ENCODE measurements at places on chromosomes 1 and 21.

DNA sequence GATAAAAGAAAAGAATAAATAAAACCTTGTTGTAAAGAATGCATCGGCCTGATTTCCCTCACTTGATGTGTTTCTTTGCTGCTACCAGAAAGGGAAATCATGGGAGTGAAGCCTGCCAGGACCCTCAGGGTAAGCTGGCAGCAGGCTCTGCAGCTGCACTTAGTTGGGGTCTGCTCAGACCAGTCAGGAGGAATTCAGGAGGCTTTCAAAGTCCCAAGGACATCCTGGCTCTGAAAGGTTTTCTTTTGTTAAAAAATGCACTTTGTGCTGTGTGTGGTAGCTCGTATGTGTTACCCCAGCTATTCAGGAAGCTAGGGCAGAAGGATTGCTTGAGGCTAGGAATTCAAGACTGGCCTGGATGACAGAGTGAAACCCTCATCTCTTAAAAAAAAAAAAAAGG is 254.8 kb downstream of the ZNF648 start:
- DNase-seq = no peak

DNA sequence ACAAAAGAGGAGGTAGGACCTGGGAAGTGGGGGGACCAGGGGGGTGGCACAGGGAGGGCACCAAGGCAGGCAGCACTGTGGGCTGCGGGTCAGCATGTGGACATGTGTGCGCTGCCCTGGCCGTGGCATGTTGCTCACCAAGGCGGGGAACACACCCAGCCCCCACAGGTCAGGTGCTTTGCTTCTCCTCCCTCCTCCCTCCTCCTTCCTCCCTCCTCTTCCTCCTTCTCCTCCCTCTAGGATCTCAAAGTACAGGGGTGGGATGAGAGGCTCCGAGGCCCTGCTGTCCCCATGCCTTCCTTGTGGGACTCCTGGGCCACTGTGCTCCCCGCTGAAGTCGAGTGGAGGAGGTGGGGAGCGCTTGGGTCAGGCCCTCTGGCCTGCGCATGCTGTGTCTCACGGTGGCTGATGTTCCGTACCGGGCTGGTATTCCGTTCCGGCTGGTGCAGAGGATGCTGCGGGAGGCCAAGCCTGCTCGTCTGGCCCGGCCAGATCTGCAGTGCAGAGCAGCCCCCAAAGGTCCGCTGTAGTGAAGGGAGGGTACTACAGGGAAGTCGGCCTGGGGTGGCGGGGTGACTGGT is 26.6 kb downstream of the SPSB1 start:
- no peak for DNase-seq

DNA sequence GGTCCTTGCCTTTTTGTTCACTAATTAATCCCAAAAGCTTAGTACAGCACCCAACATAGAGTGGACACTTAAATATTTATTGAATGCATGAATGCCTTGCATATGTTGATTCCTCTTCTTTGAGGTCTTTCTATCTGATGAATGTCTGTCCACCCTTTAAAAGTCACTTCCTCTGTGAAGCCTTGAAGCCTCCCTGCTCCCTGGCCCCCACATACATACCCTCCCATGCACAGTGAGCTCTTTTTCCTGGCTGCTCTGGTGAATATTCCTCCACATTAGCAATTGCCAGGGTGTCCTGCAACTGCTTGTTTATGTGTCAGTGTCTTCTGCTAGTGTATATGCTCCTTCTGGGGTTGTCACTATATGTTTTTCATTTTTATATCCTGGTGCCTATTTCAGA is 8.2 kb upstream of the FAM78B start:
- no peak for DNase-seq

DNA sequence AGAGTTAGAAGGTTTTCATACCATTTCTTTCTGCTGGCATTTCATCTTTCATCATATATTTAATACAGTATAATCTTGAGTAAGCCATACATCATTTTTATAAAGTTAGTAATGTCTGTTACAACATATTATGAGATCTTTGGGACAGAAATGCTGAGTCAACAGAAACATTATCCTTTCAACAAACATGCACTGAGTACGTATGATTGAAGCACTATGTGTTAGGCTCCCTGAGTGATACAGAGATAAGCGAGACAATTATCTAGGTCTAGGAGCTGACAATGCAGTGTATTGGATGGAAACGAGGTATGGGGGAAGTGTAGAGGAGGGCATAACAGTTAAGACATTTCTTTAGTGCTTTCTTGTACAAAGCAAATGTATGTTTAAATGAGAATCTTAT is 19.7 kb upstream of the GPR52 start:
- no peak for DNase-seq

GRCh38 chr21:17429936-17430335 is 82.9 kb upstream of the CXADR start:
- DNase-seq = no peak

DNA sequence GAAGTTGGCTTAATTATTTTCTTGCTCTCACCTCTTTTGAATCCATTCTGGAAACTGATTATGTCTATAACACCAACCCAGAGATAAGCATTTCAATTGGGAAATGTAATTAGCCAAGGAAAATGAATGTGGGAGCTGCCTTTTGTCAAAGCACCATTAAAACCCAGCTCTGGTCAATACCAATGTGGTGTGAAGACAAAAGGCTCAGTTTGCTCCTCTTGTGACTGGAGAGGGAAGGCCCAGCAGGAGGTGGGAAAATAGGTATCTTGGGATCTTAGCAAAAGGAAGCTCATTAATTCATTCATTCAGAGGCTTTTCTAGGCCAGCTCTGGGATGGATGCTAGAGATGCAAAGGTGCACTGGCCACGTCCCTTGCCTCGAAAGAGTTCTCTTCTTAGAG is 75.0 kb upstream of the SELENON start:
- no peak for DNase-seq

DNA sequence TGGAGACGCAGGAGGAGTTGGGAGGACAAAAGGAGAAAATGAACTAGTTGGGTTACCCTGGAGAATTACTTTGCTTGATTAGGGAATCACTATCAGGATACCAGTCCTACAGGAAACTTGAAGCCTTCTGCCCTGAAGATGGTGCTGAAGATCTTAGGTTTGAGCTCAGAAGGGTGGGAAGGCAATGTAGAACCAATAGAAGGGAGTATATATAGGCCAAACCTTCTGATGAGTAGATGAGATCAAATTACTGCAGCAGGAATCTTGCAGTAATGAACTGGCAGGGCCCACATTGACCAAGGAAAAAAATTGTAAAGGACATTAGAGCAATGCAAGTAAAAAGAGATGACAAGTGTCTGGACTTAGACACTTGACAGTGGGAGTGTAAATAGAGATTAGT is 116.3 kb upstream of the CACYBP start:
- DNase-seq = peak; percentile 11

DNA sequence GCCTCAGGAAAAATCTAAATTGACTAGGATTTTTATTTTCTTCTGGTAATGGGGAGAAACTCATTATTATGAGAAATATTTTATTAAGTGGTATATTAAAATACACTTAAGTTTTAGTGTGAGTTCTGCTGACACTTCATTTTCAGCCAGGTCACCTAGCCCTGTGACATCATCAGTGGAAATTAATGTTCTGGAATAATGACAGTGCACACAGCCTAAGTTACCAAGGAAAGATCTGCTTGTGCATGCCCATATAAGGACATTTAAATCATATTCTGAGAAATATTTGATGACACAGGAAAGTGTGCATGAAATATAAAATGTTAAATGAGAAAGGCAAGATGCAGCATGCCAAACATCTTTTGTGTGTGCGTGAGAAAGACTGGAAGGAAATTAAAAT is 102.0 kb downstream of the KIF14 start:
- DNase-seq = no peak

- no peak for DNase-seq
Observed at GRCh38 chr1:221696027-221696426, 45.9 kb downstream of the DUSP10 start.

- no peak for DNase-seq
Observed at GRCh38 chr1:239982762-239983161, 108.9 kb upstream of the FMN2 start.

DNA sequence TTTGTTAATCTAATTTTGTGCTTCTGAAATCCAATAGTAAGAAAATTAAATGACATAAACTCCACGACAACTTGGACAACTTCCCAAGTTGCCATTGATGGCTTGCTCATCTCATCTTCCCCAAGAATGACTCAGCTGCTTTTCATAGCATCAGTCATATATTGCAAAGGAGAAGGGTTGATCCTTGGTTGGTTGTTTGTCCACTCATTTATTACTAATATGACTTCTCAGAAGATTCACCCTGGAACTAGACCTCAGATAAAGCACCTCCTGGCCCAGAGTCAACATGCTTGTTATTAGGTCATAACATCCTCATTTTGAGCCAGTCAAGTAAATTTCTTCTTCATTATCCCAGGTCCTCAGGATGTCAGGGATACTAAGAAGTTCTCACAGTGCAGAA is 2.3 kb upstream of the LCE3D start:
- DNase-seq = no peak

DNA sequence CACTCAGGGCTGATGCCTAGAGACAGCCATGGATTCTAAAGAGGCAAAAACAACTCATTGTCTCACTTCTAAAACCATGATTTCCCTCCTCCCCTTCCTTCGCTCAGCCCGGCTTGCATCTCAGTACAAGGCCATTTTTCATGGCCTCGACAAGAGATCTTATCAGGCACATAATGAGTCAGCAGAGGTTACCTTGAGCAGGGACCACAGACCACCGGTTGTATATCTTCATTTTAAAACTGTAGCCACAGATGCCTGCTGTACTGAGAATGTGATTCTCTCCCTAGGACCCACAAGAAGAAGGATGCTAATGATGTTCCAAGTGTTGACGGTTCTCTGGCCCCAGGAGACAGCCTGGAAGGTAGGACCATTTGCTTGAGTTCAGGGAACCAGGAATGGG is 331.9 kb downstream of the AJAP1 start:
- no peak for DNase-seq

DNA sequence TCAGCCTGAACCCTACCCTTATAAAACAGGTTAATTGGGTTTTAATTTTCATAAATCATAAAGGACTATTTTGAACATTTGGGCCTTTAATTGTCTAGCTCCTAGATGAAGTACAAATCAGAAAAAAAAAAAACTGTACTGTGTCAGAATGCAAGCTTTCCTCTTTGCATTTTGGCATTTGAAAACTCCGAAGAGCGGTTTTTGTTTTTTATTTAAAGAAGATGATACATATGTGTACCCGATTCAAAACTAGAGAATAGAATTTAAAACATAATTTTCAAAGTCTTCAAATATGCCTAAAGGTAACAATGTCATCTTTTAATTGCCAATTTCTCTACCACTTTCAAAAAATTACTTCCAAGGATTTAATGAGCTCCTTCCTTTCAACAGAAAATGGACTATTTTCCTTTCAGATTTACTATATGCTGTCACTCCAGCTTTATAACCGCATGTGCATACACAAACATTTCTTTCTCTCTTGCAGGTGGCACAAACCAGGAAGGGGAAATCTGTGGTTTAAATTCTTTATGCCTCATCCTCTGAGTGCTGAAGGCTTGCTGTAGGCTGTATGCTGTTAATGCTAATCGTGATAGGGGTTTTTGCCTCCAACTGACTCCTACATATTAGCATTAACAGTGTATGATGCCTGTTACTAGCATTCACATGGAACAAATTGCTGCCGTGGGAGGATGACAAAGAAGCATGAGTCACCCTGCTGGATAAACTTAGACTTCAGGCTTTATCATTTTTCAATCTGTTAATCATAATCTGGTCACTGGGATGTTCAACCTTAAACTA is 33.7 kb downstream of the MRPL39 start:
- DNase-seq = peak; percentile 83

GRCh38 chr21:45264146-45264911 is 23.4 kb downstream of the POFUT2 start:
- no peak for DNase-seq

DNA sequence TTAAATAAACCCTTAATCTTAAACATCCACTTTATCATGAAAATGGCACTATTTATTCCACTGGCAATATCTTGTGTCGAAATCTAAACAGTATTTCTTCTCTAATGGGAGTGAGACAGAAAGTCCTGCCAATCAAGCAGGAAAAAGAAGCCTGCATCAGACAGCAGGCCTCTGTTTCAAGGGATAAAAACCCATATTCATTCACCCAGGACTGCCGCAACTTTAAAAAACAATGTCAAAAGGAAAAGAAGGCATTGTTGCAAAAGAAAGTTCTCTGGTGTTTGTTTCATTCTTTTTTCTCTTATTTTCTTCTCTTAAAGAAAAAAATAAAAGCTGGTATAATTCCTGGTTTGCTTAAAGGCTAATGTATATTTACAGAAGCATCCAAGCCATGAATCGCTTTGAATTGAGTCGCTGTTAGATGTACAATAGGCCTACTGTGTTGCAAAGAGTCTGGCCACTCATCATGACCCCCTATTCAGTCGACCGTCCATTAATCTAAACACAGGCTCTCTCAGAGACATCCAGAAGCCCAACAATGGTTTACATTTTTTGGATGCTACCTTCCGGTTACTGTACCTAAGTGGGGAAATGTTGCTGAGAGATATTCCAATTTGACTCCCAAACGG is 48.7 kb upstream of the ZC3H11B start:
- DNase-seq = no peak

- no peak for DNase-seq
Observed at GRCh38 chr1:61460191-61460590, 264.8 kb downstream of the TM2D1 start.

DNA sequence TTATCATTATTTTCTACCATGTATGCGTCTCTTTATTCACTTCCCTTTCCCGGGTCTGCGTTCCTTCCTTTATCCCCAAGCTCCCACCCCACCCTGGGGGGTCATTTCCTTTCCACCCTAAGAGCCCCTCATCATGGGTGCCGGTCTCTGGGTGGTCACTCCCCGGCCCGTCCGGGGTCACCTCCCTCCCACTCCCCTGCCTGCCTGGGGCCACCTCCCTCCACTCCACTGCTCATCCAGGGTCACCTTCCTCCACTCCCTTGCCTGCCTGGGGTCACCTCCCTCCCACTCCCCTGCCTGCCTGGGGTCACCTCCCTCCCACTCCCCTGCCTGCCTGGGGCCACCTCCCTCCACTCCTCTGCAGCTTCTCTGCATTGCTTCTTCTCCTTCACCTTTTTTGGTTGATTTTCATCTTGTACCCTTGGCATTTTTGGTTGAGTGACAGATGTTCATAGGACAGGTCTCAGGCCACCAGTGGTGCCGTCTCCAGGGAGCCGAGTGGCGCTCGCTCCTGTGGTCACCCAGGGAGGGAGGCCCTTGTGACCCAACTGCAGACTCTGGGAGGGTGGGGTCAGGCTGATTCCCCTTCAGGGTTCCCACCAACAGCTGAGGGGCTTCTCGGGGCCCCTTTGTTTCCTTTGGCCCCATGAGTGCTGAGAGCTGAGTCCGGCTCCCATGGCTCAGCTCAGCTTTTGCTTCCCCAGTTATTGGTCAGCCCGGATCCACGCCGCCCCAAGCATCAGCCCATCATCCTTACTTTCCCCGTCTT is 48.6 kb upstream of the PCBP3 start:
- no peak for DNase-seq

DNA sequence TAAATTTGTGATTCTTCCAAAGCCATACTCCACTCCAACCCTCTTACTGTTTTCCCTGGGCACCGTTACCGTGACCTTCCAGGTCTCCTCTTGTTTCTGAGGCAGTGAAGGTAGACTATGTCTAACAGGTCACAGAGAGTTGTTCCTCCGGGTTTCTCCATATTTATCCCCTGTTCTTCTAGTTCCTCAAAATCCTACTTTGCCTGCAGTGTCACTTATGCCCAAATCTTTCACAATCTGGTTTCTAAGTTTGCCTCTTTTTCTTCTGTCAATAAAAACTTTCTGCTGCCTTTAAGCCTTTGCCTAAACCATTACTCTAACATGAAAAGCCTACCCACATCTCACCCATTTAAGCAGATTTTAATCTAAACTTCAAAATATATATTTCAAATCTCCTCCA is 87.7 kb downstream of the C4BPA start:
- no peak for DNase-seq

GRCh38 chr1:226690460-226690982 is 48.6 kb downstream of the ITPKB start:
- no peak for DNase-seq

All from GM12865 (cell line).